ENCODE measurements at places on chromosomes 4 and X.

GRCh38 chr4:17093481-17093880 lies 195.0 kb upstream of the LDB2 start:
- no peak for DNase-seq

DNA sequence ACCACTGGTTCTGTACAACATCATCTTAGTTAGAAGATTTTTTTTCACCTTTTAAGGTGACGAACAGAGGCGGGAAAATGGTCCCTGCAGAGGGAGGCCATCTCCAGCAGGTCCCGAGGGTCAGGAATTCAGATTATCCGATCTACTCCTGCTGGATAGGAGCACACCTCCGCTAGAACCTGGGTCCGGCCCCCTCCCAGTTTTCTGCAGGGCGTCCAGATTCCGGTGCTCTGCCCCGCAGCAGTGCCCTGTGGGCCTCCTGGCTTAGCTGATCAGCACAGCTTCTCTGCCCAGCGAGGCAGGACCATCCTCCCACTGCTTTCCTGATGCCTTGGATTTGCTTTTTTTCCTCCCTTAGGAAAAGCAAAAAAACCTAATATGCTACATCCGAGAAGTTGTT lies 2.3 kb downstream of the TBL1X start:
- no peak for DNase-seq

GRCh38 chr4:127103681-127104115 lies 529.1 kb upstream of the INTU start:
- DNase-seq = no peak

- DNase-seq = no peak
These were observed 36.7 kb upstream of the SLC6A14 start for GRCh38 chrX:116399681-116400080.

GRCh38 chr4:40686081-40686913 lies 56.6 kb upstream of the RBM47 start:
- DNase-seq = no peak

- no peak for DNase-seq
These were observed 105.4 kb upstream of the FAT1 start for GRCh38 chr4:186829097-186829496.

DNA sequence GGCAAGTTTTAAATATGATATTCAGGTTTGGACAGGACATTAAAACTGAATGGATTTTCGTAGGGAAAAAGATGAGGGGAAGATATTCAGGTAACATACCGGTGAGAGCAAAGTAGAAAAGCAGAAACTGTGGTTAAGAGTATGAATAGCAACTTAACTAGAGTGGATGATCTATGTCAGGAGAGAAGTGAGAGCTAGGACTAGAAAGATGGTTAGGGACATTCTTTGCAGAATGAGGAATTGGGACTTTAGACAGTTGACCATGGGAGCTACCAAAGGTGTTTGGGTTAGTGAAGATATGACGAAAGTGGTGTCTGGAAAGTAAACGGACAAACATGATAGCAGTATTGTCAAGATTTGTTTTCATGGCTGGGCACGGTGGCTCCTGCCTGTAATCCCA lies 45.2 kb downstream of the ANXA5 start:
- DNase-seq = no peak

DNA sequence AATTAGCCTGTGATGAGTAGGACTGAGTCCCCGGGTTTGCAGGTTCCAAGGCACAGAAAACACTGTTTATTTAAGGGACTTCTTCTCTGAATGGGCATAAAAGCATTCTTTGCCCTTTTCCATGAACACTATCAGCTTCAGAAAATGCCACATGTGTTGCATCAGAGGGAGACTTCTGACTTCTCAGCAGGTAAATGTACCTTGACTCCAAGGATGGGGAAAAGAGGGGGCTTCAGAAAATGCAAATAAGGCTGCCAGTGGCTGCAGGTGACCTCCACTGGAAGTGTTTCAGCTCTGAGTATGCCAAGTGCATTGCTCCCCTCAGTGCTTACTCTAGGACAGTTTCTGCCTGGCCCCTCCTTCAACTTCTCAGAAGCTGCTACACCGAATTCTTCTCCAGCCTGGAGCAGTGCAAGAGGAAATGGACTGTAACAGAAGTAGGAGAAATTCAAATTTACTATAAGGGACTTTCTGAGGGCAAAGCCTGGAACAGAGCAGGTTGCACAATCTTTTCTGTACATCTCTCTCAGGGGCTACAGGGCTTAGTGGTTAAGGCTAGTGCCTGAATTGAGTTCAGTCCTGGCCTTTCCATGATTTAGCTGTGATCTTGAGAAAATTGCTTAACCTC lies 233.2 kb downstream of the PTTG2 start:
- DNase-seq = no peak

DNA sequence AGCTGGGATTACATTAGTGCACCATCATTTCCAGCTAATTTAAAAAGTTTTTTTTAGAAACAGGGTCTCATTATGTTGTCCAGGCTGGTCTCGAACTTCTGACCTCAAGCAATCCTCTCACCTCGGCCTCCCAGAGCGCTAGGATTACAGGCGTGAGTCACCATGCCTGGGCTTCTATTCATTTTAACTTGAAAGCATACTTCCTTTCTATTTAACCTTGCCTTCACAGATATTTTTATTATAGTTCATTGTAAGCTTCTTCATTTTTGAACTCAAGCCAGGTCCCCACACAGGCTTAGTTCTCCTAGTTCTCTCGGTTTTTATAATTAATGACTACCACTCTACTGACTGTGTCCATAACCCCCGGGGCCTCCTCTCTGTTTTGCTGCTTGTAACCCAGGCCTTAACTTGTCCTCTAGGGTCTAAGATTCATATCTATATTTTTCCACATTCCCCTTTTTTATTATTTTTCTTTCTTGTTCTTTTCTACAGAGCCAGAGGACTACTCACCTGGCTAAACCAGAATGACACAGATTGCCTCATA lies 50.7 kb downstream of the SNX12 start:
- DNase-seq = no peak

All from stimulated activated CD4-positive, alpha-beta T cell treated with anti-CD3 and anti-CD28 coated beads, Interleukin-4, amount 100 ng/mL, for 24 hours (primary cell).